Stimulated activated CD8-positive, alpha-beta memory T cell treated with anti-CD3 and anti-CD28 coated beads, Interleukin-2, amount 100 ng/mL, for 48 hours (primary cell): ENCODE measurements at places on chromosomes 2 and 18.

DNA sequence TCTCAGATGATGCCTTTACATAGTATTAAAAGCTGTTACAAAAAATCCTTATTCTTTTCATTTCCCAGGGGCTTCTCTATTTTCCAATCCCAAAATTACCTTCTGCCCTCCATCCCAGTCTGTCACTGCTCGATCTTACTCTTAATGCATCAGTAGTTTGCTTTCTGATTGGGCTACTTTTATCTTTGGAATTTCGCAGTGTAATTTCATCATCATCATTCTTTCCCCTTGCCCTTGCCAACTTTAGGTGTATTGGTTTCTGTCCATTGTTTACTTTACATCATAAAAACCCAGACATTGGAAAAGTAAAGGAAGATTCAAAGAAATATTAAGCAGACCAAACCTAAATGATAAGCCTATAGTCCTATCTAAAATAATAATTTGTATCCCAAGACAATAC lies 457.2 kb downstream of the PIK3C3 start:
- DNase-seq, result no peak

DNA sequence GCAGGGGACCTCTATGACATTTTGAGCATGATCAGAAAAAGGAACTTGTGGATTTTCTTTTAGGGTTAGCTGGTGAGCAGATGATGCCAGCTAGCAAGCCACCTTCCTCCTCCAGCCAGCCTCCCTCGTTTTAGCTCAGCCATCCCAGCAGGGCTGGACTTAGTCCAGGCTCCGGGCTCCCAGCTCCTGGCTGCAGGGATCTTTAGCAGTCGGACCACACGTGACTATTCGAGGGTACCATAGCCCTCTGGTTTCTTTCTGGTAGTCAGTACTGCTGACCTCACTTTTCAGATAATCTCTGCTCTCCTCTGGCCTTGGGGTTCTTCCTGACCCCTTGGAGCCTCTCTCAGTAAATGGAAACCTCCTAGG lies 31.8 kb downstream of the NCK2 start:
- no peak for DNase-seq

- no peak for DNase-seq
Measured at GRCh38 chr2:4445821-4446220, 742.4 kb downstream of the DCDC2C start.

- DNase-seq, result no peak
Measured at GRCh38 chr2:174026122-174026845, 61.1 kb upstream of the SP3 start.

DNA sequence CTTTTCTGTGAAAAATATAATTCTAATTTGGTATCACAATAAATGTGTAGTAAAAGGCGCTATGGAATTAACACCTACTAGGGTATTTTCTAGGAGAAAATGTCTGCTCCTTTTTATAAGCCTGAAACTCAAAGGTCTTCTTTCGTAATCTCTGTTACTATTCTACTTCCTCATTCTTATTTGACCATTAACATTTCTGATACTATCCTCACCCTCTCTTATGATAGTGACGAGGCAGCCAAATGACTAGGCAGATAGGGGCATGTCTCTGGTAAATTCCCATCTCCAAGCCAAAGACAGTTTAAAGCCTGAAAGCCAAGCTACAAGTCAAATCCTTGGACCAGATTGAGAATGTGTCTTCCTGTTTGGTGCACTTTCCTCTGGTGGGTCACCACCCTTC lies 251.7 kb downstream of the LRRTM4 start:
- no peak for DNase-seq
